ENCODE measurements at places on chromosomes 5 and 9.

GRCh38 chr9:110168486-110168885, 39.5 kb downstream of the C9orf152 start:
- DNase-seq, result no peak

DNA sequence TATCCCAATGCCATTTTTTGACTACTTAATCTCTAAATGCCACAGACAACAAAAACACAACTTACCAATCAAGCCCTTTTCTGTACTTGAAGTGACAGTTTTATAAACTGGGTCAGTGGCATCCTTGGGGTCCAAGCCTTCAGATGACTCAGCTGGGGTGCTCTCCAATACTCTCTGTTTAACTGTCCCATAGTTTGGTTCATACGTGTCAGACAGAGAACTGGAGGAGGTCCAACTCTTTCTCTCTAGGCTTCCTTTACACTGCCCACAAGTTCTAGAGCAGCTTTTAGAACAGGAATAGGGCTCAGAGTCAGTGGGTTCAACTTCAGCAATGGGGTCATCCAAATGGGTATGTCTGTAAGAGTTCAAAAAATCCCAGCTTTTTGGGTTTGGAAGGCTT, 166.9 kb downstream of the CDC42SE2 start:
- DNase-seq, result no peak

DNA sequence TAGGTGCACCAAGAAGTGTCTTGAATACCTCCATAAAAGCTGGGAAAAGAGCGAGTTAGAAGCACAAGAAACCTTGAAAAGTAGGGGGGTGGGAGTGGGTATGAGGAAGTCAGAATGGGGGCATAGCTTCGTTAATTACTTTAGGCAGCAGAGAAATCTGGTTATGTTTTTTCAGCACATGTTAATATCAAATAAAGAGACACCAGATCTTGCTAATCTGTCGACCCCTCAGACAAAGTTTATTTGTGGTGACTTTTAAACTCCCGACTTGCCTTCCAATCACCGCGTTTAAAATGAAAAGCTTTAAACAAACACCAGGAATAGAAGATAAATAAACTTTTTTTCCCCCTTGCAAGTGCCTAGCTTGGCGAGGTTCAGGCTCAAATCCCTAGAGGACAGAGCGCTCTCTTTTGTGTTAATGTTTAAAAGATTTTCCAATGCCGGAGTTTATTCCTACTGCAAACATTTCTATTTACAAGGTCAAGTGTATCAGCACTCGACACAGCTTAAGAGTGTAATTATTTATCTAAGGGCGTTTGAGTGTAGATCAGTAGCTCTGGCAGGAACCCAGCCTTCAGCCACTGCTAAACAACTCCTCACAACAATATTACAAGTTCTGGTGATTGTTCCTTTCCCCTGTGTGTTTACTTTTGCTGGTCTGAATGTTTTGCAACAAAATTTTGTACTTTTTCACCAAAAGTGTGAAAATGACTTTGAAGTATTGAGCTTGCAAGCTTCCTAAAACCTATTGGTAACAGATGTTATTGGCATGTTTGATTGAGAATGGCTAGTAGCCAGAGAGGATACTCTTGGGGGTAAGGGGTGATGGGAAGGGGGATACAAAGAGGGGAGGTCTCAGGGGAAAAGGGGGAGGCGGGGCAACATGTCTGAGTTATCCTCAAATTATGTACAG, 3.8 kb downstream of the GAS1 start:
- no peak for DNase-seq

DNA sequence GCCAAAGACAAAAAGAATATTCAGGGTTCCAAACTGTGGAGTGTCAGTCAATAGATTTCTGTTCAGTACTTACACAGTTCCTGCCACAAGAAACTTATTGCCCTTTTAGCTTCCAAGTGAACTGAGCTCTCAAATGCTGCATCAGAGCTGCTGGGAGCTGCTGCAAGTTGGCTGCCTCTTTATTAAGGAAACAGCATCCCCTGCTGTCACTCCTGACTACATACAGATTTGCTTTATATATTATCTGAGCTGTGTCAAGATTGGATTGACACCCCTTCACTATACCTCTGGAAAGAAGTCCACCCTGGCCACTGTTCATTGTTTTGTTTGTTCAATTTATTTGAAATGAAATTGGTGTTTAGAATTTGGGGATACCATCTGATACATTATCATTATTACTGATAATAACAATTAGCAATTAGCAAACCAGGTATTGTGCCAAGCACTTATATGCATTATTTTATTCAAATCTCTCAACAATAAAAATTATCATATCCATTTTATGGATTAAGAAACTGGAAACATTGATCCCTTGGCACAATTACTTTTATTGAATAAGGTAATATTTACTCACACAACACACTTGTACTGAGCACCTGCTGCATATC, 16.4 kb upstream of the C5orf58 start:
- DNase-seq, result no peak

DNA sequence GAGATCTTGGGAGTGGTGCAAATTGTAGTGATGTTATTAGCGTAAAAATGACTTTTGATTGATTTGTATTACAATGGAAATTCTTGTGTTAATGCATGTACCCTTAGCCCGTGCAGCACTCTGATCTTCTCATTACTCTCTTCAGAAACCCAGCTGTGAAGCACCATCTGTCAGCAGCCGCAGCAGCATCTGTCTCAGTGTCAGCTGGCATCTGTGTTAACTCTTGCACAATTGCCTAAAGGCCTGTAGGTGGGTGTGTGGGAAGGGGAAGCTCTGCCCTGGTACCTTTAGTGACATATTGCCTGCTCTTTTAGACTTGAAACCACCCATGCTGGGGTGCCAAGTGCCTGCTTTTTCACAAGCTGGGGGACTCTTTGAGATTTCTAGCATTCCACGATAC, 101.3 kb downstream of the FBXL7 start:
- DNase-seq, result no peak

GRCh38 chr5:32339198-32339597, 26.5 kb upstream of the MTMR12 start:
- DNase-seq, result no peak

DNA sequence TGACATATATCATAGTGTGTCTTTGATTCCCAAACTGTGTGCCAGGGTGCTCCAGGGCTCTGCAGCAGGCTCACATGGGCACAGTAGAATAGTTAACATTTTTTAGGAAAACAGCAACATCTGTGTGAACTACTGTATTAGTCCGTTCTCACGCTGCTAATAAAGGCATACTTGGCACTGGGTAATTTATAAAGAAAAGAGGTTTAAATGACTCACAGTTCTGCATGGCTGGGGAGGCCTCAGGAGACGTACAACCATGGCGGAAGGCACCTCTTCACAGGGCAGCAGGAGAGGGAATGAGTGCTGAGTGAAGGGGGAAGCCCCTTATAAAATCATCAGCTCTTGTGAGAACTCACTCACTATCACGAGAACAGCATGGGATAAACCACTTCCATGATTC, 82.7 kb downstream of the EGFLAM start:
- DNase-seq, result no peak

- no peak for DNase-seq
Observed at GRCh38 chr5:39584927-39585326, 160.1 kb upstream of the DAB2 start.

GRCh38 chr5:129768735-129769134, 20.8 kb downstream of the MINAR2 start:
- no peak for DNase-seq

DNA sequence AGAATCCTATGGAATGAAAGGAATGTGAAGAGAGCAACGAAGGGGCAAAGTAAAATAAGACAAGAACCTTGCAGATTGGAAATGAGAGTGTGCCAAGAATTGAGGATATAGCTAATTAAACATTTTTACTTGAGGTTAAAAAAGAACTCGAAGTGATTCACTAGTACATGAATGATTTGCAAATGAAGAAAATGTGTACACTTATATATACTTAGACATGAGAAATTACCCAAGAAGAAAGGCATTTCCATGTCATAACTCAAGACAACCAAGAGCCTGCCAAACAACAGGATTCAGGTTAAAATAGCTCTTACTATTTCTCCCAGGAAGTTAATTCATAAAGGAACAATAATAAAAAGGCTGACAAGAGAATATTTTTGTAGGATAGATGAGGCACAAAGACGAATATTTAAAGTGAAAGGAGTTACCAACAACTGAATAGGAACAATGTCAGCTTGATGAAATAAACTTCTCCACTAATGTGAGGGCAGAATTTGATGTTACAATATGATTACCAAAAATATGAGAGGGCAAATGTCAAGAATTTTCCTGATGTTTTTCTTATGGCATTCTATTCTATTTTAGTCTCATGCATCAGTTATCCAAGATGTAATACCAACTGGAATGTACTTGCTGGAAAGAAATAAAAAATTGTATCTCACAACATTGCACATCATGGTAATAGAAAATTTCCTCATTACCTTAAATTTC, 18.9 kb upstream of the NPR3 start:
- DNase-seq, result no peak

GRCh38 chr5:123752552-123753179, 240.7 kb downstream of the CSNK1G3 start:
- DNase-seq, result no peak

GRCh38 chr5:55857247-55857640, 6.1 kb downstream of the IL31RA start:
- no peak for DNase-seq

GRCh38 chr5:96822686-96823459, 15.1 kb upstream of the ERAP1 start:
- DNase-seq, result no peak

GRCh38 chr9:26243726-26244125, 565.5 kb upstream of the TUSC1 start:
- no peak for DNase-seq

DNA sequence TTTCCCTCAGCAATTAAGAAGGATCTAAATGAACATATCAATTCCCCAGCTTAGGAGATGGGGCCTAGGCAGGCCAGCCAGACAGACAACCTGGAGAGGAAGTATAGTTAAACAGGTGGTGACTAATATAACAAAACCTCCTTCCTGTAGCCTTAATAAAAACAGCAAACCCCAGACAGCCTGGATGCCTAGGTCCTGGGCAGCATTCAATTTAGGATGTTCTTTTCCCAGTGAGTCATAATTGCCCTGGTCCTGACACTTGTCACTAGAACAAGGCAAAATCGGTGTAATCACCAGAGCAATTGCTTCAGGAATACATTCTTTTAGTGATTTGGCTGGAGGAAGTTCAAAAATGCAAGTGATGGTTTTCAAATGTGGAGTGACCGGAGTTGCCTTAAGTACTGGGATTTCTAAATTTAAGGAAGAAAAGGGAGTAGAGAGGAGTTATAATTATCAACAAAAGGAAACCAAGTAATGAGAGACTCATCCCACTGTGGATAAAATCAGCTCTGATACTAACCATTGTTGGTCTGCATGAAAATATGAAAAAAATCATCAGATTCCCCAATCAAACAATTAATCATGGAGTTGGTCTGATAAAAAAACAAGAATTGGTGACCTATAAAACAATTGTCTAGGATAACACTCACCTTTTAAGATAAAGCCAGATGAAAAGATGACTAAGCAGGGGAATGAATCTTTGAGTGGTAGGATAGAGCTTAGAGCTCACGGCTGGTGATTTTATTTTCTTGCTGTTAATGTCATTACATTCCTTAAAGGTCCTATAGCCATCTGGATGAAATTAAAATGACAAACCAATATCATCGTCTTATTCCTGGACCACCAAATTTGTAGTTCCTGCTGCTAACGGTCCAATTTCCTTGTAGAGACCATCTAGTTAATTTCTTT, 39.0 kb upstream of the TARS1 start:
- no peak for DNase-seq

- no peak for DNase-seq
Observed at GRCh38 chr5:23253621-23254198, 253.7 kb upstream of the PRDM9 start.

DNA sequence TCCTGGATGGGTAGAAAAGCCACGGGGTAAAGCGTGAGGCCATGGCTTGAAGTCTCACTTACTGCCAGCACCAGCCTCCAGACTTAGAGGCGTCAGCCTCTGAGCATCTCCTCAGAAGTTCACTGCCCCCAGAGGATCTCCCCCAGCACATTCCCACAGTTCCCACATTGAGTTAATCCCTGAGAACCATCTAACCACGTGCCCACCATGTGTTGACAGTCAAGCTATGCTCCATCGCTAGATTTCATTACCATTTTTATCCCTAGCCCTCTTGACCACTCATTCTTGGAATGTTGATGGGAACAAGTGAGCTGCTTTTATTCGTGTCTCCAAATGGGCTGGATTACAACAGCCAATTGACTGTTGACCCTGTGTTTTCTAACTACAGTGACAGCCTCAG, 283.3 kb upstream of the IRX1 start:
- no peak for DNase-seq

- no peak for DNase-seq
Observed at GRCh38 chr5:120872297-120872696, 408.2 kb downstream of the PRR16 start.

DNA sequence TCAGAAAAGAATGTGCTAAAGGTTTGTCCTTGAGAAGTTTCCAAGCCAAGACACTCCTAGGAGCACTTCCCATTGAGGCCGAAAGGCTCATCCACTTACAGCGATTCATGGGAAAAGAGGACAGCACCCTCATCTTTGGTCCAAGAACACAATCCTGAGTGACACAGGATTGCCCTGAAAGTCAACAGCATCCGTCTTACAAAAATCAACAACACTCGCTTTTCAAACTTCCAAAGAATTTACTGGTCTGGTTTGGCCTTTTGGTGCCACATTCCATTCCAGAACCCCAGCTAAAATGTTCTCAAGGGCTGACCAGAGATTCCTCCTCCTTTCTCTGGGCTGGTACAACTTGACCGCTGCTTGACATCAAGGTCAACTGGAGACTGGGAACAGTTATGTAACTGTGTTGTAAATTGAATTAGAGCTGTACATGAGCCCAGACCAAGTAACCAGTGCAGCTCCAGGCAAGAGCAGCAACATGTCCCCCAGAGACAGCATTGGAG, 415.8 kb upstream of the PIK3R1 start:
- DNase-seq, result no peak

GRCh38 chr9:122389799-122390481, 19.1 kb downstream of the PTGS1 start:
- DNase-seq, result no peak

DNA sequence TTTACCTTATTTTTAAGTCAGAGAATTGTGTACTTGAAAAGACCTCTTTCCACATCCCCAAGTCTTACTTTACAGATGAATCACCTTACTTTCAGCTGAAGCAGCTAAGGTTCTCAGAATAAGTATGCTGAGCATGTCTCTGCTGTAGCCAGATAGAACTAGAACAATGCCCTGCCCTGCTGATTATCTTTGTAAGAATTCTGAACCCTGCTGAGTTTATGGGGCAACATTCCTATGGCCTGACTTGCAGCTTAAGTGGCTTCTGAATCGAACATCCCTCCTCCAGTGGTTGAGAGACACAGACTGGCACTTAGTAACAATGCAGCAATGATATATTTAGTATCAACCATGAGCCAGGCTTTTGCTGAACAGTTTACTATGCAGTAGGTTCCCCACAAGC, 592.0 kb upstream of the WWC1 start:
- DNase-seq, result no peak

DNA sequence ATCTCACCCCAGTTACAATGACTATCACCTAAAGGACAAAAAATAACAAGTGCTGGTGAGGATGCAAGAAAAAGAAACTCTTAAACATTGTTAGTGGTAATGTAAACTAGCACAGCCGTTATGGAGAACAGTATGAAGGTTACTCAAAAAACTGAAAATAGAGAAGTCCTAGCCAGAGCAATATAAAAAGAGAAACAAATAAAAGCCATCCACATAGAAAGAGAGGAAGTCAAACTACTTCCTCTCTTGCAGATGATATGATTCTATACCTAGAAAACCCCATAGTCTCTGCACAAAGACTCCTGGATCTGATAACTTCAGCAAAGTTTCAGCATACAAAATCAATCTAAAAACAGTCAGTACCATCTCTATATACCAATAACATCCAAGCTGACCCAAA, 221.5 kb upstream of the FAM174A start:
- no peak for DNase-seq
